ENCODE measurements at places on chromosomes 1 and 21. TPM values are rescaled to one million over a fixed set of nuclear protein-coding genes. Genes with fewer than 3 reads are reported as not detected.

DRAXIN gene
- 0.93 TPM for total RNA-seq

PROX1 gene
- total RNA-seq, result 6.5 TPM

- no peak for DNase-seq
Observed at GRCh38 chr1:23531562-23532094, 595 bp upstream of the E2F2 start.

GRCh38 chr1:118486199-118486598 is 301.2 kb upstream of the SPAG17 start:
- DNase-seq, result no peak

DNA sequence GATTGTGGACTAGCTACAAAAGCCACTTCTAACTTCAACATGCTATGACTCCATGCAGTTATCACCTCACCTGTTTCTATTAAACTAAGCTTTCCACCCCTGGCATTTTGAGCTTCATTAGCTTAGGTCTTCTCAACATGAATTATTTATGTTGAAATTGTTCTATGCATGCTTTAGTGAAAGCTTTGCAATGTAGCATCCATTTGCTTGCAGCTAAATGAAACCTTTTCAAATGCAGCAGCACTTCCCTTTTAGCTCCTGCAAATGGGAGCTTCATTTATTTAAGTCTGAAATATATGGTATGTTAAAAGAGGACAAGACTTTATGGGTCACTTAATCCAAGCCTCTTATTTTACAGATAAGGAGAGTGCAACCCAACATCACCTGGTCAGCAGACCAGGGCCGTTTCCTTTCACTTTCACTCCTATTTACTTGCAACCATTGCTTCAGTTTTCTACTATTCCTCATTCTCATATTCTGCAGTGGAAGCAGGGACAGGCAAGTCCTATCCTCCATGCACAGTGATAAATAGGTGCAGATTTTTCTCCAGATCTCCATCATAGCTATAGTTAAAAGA is 56.4 kb upstream of the SAMSN1 start:
- no peak for DNase-seq

- DNase-seq, result no peak
Observed at GRCh38 chr1:235898126-235898525, 31.4 kb upstream of the LYST start.

GRCh38 chr1:23763041-23763577 is 15.1 kb upstream of the PITHD1 start:
- no peak for DNase-seq

- DNase-seq, result no peak
Observed at GRCh38 chr1:171426645-171427044, 58.7 kb upstream of the PRRC2C start.

- no peak for DNase-seq
Observed at GRCh38 chr21:29680273-29680672, 259.5 kb downstream of the GRIK1 start.

DNA sequence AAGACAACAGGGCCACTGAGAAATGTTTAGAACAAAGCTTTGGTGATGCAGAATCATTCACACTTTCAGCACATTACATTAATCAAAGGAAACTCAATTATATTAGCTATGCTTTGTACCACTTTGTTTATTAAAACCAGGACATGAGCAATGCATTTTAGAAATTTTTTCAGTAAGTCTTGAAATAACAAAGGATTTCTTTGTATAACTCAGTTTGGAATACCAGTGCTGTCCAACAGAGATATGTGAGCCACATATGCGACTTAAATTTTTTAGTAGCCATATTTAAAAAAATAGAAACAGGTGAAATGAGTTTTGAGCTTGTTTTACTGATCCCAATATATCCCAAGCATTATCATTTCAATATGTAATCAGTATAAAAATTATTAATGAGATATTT is 18.8 kb upstream of the F3 start:
- DNase-seq, result no peak

DNA sequence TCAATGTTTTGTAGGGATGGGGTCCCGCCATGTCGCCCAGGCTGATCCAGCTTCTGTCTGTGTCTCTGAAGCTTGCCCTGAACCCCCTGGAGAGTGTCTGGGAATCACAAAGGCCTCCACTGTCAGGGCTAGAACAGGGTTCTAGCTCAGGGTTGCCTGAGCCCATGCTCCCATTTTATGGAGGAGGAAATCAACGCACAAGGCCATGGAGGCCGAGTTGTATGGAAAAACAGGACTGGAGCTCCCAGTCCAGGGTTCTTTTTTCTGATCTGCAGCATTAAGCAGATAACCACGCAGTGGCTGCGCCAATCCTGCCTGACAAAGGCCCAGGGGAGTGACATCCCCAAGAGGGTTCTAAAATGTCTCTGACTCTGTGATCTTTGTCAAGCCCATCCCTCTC is 67.6 kb upstream of the NBPF3 start:
- no peak for DNase-seq

GRCh38 chr1:229882621-229883020 is 184.4 kb upstream of the GALNT2 start:
- DNase-seq, result no peak

CD244 gene
- 2.3 TPM for total RNA-seq

EPS8L3 gene
- 3.3 TPM for total RNA-seq

DNA sequence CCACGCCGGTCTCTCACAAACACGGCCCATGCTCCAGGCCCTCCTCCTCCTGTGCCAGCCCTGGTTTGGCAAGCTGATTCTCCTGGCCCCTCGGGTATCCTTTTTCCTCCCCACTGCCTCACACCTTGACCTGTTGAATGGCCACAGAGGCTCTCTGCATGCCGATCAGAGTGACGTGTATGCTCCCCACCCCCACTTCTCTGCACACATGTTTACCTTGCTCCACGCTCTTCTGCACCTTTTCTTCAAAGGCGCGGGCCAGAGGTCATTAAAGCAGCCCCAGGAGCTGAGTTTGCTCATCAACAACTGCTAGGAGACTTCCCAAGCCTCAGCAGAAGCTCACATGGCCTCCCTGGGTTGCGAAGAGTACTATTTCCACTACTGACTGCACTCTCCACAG is 139.3 kb upstream of the EDN2 start:
- no peak for DNase-seq

FMN2 gene
- total RNA-seq, result 3.8 TPM

- DNase-seq, result no peak
Observed at GRCh38 chr1:168629466-168629865, 53.1 kb downstream of the XCL1 start.

DNA sequence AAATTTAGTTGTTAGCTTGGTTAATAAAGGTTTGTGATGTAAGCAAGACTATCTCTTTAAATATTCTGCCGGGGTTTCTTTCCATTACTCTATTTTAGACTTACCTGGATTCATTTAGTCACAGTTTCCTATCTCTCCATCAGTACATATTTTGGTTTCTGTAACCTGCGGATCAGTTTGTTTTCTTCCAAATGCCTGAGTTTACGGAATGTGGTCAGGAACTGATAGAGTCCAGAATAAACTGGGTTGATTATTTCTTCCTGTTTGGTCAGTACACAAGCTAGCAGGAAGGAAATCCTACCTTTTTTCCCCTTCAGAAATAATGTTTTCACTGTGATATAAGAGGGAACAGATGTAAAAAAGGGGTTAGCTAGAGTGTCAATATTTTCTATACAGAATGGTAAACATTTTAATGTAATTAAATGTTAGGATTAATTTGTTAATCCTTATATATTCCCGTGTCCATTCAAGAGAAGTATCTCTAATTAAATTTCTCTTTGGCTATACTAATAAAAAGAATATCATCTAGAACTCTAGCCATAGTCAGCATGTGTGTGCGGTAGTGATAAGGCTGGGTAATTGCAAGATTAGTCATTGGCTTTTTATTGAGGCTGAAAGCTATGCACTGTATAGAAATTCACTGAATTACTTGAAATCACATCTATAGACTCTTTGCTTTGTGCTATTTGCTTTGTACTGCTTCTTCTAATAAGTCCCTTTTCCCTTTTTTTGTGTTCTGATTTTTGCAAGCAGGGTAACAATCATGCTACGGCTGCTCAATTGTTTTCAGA is 144.7 kb upstream of the ADGRL4 start:
- no peak for DNase-seq

ABCG1 gene
- 4.6 TPM for total RNA-seq

GRCh38 chr1:161915978-161916377 is 107.7 kb downstream of the OLFML2B start:
- no peak for DNase-seq

DNA sequence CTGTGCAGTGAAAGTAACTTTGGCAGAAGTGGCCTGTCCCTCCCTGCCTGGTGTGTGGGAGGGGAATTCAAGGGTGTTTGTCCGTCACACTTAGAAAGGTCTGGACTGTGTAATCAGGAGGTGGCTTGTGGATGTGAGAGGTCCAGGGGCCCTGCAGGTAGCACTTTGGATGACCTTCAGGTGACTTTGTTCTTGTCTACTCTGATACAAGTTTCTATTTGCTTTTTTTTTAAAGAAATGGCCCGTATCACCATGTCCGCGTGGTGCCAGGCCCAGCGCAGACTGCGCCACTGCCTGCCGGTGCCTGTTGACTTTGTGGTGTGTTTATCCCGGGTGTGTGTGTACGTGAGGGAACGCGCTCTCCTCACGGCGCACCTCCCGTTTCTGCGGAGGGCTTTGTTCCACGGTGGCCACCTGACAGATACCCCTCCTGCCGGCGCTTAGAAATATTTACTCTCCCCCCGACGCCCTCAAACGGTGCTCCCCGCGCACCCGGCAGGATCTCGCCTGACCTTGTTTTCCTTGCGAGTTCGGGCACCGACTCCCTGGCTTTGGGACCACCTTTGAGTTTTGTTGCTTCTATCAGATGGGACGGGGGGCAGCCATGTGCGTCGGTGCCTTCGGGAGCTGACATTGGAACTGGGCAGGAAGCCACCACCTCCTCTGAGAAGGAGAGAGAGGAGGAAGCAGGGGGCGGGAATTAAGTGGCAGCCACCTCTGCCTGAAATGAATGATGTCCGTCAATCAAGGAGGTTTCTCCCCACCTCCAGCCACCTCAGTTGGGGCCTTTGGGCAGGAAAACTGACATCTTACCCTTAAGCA is 119.4 kb downstream of the PRDM16 start:
- no peak for DNase-seq

TNFRSF18 gene
- total RNA-seq, result not detected

- no peak for DNase-seq
Observed at GRCh38 chr1:176939993-176940392, 224.5 kb downstream of the ASTN1 start.

GRCh38 chr1:213123536-213123935 is 72.5 kb downstream of the RPS6KC1 start:
- no peak for DNase-seq

GRCh38 chr1:13930151-13930550 is 230.2 kb downstream of the PRDM2 start:
- no peak for DNase-seq

SYT2 gene
- 2.0 TPM for total RNA-seq

DNA sequence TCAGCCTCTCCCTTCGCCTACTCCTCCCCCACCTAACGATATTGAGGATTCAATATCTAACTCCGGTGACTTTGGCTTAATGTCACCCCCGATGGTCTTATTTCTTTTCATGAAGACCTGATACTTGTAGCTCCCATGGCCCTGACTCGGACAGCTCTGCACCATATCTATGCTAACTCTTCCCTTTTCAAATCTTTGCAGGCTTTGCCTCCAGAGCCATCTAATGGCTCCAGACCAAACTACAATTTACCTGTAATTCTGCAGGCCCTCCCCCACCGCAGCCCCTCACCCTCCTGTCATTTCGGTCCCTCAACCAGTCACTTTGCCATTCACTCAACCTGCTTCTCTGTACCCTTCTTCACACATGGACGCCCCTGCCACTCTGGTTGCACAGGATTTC is 7.9 kb upstream of the GSTM5 start:
- no peak for DNase-seq

DNA sequence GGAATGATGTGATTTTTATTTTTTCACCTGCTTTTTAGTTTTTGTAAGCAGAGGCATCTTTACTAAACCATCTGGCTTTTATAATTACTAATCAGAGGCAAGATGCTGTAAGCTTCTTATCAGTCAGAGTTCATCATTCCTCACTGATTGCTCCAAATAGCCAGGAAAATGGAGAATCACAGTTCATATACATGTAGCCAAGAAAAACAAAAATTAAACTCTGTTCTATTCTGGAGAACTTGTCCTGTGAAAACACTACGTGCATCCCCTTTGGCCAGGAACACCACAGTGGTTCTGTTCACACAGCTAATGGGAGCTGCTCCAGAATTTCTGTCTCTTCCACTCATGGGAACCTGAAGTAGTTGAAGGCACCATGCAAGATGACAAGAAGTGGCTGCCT is 725.5 kb upstream of the CHRM3 start:
- no peak for DNase-seq
